ENCODE measurements at places on chromosomes 5 and 9.

GRCh38 chr9:91978740-91979414 is 28.8 kb upstream of the ROR2 start:
- peak; percentile 43 for DNase-seq

DNA sequence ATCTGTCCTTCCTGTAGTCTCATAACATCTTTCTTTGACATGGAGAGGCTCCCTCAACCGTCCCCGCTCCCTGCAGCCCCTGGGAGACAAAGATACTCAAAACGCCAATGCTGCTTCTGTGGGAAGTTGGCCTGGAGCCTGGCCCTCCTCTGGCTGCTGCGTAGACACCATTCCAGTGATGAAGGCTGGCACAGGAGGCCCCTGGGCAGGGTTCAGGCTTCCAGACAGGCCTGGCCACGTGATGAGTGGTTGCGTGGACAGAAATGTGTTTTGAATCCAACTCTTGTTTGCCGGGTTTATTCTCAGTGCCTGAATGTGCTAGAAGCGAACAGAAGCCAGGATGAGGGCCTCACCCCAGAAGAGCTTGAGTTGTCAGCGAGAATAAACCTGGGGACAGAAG is 43.2 kb upstream of the NKX2-5 start:
- no peak for DNase-seq

DNA sequence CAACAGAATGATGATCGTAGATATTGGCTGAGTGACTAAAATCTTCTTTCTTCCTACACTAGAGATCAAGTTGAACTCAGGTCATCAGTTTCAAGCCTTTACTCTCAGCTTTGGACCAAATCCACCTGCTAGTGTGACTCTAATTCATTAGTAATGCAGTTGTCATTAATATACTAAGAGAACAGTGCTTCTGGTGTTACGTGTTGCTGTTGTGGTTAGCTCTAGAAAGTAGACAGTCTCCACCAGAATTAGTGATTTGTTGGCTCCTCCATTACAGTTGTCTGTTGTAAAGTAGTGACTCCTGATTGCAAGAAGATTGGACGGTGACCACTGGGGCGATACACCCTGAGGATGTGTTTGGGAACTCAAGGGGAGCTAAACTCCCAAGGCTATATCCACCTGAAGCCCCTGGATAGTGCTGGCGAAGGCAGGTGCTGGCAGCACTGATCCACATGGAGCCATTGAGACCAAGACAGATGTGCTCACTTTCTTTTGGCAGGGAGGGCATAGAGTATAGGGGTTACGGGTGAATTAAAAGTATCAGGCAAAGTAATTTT is 3.1 kb downstream of the CAMK4 start:
- no peak for DNase-seq

- DNase-seq: no peak
These were observed 31.7 kb downstream of the IL33 start for GRCh38 chr9:6247266-6247665.

GRCh38 chr5:133723651-133724366 is 111.5 kb upstream of the FSTL4 start:
- no peak for DNase-seq

- DNase-seq: peak; percentile 93
These were observed 50.5 kb downstream of the AHRR start for GRCh38 chr5:371811-372555.

GRCh38 chr9:129702589-129703520 is 37.4 kb downstream of the PRRX2 start:
- no peak for DNase-seq

GRCh38 chr5:10592601-10593000 is 28.7 kb downstream of the ANKRD33B start:
- no peak for DNase-seq

DNA sequence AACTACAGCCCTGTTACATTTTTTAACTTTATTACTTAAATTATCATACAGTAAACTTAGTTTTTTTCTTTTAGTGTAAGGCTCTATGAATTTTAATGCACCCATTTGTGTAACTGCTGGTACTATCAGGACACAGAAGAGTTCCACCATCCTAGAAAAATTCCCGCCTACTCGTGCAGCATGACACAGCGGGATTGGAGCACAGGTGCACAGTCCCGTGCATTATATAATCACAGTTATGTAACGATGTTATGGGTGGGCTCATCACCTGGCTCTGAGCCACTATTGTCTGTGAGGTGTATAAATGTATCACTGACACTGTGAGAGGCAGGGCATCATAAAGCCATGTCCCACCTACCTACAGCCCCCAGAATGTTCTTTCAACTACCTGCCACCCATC is 80.7 kb downstream of the DRD1 start:
- no peak for DNase-seq

DNA sequence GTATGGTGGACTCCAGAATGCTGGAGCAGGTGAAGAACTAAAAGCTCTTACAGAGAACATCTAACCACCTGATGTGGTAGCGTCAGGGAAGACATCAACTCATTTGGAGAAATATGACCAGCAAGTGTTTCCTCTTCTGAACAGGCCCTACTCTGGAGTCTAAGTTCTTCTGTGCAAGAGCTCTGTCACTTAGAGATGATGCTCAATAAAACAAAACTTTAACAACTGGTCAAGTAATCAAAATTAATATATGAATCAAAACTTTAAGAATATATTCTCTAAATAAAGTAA is 85.8 kb downstream of the CYFIP2 start:
- no peak for DNase-seq
